Activated naive CD4-positive, alpha-beta T cell treated with Interleukin-2 at 50 U/mL for 16 hours (primary cell): ENCODE measurements at places on chromosomes 6 and 20.

GRCh38 chr20:23159947-23160318, 73.8 kb upstream of the CD93 start:
- DNase-seq, result no peak

DNA sequence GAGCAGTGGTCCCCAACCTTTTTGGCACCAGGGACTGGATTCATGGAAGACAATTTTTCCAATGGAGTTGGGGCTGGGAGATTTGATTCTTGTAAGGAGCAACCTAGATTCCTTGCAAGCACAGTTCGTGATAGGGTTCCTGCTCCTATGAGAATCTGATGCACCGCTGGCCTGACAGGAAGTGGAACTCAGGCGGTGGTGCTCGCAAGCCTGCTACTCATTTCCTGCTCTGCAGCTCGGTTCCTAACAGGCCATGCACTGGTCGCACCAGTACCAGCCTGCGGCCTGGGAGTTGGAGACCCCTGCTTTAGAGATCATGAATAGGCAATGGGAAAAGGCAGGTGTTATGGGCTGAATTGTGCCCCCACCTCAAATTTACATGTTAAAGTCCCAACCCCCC, 131.2 kb downstream of the PFDN4 start:
- DNase-seq, result no peak

- no peak for DNase-seq
Observed at GRCh38 chr20:10965936-10966470, 292.2 kb upstream of the JAG1 start.

GRCh38 chr6:145629478-145629877, 105.8 kb downstream of the EPM2A start:
- no peak for DNase-seq

DNA sequence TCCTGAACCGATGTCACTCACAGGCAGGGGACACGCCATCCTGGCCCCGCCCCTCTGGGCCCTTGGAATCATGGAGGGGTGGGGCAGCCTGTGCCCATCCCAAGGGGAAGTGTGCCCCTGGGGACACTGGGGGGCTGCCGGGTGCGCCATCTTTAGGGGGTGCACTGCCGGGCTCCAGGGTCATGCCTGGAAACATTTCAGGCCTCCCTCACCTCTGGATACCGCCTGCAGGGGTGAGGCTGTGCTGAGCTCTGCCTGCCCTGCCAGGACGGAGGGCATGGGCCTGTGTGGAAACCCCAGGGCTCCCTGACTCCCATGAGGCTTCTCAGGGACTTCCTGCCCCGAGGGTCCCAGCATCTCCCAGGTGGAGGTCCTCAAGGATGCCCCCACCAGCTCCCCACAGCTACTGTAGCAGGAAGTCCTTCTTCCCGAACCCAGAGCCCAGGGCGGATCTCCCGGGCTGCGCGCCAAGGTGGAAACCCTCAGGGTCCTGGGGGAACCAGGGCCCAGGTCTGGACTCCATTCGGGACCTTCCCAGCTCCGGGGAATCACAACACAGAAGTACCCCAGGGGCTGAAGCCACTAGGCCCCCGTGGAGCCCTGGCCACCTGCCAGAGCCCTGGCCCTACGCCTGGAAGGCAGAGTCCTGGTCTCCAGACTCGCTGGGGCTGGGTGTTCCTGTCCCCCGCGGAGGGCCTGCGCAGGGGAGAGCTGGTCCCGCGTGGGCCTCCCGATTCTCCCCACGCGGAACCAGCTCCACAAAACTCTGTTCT, 15.6 kb downstream of the CHRNA4 start:
- no peak for DNase-seq

DNA sequence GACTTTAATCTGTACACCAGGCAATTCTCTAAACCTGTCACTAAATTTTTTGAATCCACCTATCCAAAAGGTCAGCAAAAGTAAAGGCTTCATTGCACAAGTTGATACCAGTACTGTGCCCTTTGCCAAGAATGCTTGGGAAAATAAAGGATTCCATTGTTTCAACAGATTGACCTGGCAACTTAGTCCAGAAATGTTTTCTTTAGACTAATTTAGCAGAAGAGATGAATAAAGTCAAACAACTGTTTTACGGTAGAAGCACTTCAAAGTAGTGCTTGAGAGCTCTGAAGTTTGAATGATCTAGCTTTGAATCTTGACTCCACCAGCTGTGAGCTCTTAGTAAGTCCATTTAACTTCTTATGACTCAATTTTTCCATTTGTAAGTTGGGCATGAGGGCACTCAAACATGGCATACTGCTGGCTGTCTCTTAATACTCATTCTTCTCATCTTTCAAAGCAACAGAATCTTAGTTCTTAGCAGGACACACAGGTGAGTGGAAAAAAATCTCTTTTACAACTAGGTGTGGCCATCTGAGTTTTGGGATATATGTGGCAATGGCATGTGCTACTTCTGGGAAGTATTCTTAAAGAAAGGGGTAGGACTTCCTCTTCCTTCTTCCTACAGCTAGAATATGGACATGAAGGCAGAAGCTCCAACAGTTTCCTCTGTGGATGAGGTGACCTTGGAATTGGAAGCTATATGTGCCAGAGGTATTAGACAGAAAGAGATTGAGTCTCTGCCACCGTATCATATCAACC, 55.9 kb upstream of the LOC128125822 start:
- DNase-seq, result no peak

DNA sequence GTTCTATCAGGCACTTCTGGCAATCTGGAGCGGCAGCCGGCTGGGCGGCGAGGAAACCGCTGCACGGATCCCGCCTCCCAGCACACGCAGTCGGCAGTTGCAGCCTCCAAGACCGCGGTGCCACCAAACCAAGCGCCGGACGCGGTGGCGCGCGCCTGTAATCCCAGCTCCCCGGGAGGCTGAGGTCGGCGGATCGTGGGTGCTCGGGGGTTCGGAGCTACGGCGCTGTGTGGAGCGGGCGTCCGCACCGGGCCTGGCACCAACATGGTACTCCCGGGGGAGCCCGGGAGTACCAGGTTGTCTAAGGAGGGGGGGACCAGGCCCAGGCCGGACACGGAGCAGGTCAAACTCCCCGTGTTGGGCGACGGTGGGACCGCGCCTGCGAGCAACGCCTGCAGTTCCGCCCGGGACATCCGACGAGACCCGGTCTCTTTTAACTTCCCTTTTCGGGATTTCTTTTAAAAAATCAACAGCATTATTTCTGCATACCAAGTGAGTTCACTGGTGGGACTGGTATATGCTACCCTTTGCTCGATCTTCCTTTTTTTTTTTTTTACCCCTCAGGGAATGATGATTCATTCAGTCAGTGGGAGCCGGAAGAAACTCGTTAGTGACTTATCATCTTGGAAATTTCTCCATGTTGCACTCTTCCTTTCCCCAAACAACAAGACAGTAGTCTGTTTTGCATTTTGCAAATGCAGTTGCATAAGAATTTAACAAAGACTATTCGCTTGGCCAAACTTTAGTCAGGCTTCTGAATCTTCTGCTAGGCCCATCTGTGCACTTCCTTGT, 27.6 kb downstream of the ZNF311 start:
- DNase-seq, result no peak

GRCh38 chr20:61805781-61806180, 259.9 kb downstream of the TAF4 start:
- DNase-seq, result no peak

DNA sequence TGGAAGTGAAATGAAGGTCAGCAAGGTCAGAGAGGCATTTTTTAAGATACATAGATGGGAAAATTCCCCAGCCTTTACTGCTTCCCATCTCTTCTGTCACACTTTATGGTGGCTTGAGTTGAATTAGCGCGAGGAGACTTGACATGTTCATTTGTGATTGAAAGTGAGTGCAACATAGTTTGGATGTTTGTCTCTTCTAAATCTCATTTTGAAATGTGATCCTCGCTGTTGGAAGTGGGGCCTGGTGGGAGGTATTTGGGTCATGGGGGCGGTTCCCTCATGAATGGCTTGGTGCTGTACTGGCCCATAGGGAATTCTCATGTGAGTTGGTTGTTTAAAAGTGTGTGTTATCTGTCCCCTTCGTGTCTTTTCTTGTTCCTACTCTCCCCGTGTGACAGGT, 237.2 kb downstream of the CDKAL1 start:
- no peak for DNase-seq

DNA sequence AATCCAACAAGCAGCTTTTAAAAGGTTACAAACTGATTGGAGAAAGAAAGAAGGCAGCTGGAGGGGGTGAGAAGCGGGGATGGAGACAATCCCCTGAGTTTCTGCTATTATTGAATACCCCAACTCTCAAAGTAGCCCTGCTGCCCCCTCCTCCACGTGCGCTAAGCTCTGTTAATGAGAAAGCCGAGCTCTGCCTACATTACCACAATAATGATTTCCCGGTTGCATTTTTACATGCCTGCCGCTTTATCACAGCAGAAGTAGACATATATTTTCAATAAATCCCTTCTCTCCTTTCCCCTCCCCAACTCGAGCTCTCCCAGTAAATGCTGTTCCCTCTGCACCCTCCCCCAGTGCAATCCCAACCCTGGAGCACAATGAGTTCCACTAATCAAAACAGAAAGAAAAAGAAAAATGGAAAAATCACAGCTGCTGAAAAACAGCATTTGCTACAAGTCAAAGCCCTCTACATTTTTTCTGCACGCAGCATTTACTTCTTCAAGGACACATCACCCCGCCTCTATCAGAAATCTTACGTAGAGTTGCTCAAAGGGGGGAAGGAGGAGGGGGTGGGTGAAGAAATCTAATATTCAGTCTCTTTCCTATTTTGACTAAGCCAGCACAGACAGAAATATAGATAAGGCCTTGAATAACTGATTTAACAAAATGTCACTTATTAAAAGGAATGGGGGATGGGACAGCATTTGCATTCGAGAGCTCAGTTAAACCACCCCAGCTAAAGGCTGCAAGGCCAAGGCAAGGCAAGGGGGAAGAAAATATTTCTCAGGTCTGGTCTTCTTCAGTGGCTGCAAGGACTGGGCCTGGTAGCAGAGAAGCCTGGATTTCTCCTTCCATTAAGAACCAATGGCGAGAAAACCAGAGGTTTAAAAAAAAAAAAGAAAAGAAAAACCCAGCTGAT, 10.7 kb downstream of the TRERF1 start:
- no peak for DNase-seq

DNA sequence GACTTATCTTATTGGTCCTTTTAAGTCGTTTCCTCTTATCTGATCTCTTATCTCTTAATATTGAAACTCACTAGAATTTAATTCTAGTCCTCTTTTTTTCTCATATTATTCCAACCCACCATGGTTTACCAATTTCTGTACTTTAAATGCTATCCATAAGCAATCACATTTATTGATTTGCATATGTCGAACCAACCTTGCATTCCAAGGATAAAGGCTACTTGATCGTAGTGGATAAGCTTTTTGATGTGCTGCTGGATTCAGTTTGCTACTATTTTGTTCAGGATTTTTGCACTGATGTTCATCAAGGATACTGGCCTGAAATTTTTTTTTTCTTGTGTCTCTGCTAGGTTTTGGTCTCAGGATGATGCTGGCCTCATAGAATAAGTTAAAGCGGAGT, 7.7 kb downstream of the DEFB125 start:
- DNase-seq, result no peak

GRCh38 chr6:142045380-142046278, 87.1 kb upstream of the GJE1 start:
- DNase-seq, result no peak

- DNase-seq, result no peak
Observed at GRCh38 chr20:45153752-45154151, 20.9 kb upstream of the PI3 start.

- DNase-seq, result no peak
Observed at GRCh38 chr20:24160563-24161281, 172.1 kb upstream of the GGTLC1 start.

- DNase-seq, result peak; percentile 61
Observed at GRCh38 chr6:1381481-1382330, 7.7 kb upstream of the FOXF2 start.

DNA sequence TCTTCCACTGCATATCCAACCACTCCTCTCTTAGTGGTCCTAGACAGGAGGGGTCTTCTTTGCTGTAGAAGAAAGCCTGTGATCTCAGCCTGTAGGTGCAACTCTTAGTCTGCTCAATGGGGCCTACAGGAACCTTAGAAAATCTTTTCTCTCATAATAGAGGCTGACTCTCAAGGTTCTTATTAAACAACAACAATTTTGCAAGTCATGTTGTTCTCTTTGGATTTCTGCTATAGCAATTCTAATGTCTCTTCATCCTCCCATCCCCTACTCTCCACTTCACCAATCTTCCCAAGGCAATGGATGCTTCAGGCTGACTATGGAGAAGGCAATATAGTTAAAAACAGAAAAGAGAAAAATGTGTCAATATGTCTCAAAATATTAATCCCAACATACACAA, 40.8 kb upstream of the SPTLC3 start:
- DNase-seq, result no peak

DNA sequence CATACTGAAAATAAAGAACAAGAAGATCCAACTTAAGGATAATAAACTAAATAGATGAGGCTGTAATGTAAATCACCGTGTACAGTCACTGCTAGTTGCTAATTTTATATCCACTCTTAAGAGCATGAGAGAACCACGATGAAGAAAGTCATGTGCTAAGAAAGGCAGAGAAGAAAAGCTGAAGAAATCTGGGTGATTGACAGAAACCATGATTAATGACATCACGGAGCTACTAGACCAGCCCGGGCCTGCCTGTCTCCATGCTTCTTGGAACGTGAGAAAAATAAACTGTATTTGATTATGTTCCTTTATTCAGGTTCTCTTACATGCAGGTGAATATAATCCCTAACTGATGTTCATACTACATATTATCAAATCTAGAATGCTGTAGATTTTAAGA, 84.2 kb upstream of the E2F3 start:
- no peak for DNase-seq

DNA sequence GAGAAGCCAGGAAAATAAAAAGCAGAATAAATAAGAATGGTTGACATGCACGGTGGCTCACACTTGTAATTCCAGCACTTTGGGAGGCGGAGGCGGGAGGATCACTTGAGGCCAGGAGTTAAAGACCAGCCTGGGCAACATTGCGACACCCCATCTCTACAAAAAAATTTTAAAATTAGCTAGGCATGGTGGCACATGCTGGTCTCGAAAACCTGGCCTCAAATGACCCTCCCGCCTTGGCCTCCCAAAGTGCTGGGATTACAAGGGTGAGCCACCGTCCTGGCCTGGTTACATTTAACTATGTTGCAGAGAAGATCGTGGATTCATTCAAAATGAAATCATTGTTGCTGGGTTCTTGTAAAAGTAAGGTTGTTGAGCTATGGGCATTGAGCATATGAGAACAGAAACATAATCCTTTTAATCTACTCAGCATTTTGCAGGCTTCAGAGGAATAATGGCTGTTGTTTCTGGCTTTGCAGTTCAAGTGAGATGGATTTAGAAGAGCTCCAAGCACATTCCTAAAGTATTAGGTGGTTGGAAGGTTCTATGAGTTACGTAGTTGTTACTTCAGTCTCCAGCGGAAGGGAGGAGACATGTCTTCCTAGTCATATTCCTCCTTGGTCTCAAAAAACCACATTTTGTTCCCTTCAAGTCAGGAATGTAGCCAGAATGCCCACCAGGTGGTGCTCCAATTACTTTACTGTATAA, 45.6 kb upstream of the RAB23 start:
- peak; percentile 17 for DNase-seq

DNA sequence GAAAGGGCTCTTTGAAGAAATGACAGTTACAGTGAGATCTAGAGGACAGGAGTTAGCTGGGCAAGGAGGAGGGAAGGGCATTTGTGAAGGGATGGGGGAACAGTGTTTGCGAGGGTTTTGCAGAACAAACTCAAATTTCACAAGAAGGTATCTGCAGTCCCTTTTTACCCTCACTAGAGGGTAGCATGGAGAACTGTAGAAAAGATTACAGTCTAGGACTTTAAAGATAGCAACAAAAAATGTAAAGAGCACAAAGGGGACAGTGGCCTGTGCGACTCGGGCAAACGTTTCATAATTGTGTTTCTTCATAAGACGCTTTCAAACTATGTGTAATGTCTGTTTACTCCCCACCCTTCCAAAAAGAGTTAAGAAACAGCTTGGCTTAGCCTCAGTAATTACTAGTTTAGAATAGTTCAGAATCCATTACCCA, 21.2 kb upstream of the ASXL1 start:
- no peak for DNase-seq
